Endothelial cell (in vitro differentiated cells): ENCODE measurements at places on chromosomes 5 and 9.

DNA sequence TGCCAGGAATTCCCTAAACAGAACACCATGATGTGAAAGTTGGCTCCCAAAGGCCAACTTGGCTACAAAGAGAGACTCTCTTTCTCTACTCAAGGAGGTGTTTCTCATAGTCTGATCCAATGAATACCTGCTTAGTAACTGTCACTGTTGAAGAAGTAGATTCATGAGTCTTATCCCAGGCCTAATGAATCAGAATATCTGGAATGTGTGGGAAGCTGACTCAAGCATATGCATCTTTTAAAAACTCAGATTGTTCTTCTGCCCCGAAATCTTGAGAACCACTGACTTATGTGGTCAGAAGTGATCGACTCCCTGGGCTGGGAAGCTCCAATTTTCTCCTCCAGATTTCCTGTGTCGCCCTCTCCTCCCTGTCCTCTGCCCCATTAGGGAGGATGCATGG is 345.6 kb downstream of the PLK2 start:
- no peak for DNase-seq

DNA sequence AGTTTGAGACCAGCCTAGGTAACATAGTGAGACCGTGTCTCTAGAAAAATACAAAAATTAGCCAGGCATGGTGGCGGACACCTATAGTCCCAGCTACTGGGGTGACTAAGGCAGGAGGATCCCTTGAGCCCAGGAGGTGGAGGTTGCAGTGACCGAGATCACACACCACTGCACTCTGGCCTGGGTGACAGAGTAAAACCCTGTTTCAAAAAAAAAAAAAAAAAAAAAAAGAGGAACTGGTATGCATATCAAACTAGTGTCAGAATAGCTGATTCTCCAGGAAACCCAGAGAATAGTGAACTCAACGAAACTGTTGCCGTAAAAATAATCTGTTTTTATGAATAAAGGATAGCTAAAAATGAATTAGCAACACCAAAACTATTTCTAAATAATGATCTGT is 126.6 kb upstream of the BASP1 start:
- no peak for DNase-seq

- DNase-seq: no peak
Observed at GRCh38 chr5:82107267-82107666, 135.4 kb downstream of the ATG10 start.

- DNase-seq: no peak
Observed at GRCh38 chr5:74632947-74633356, 7.6 kb downstream of the ENC1 start.

DNA sequence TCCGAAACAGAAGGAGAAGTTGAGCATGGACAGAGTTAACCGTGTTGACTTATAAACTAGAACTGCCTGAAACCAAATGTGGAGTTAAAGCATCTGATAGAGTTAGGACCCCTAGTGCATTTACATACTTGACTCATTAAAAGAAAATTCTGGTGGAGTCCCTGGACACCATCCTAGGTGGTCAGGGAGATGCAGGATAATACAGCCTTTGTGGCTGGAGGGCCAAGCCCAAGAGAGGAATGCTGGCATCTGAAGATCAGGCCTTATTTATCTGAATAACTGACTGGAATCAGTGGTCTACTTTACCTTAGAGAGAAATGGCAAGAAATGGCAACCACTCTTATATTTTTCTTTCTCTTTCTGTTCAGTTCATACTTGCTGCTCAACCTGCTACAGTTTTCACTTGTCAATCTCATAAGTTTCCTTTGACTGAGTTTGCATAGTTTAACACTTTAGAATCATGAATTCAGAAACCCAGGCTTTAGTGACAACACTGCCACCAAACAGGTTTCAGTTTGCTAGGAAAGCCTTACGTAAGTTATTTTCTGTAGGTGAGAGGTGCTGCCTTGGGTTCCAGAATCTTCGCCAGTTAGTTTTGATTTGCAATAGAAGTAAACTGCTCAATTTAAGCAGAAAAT is 10.2 kb downstream of the CMYA5 start:
- DNase-seq: no peak

- no peak for DNase-seq
Observed at GRCh38 chr9:98045234-98046179, 11.0 kb upstream of the NANS start.

DNA sequence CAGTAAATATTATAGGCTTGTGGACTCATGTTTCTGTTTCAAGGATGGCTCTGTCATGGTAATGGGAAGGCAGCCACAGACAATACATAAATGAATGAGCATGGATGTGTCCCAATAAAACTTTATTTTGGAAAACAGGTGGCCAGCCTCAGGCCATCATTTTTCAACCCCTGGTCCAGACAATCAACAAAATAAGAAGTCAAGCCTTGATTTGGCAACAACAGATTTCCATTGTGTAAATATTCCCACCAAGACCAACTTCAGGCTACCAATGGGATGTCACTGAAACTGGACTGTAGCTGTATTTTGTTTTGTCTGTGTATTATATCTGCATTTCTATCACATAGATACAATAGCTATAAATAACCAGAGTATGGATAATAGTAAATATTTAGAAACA is 20.7 kb upstream of the RLN1 start:
- DNase-seq: no peak

DNA sequence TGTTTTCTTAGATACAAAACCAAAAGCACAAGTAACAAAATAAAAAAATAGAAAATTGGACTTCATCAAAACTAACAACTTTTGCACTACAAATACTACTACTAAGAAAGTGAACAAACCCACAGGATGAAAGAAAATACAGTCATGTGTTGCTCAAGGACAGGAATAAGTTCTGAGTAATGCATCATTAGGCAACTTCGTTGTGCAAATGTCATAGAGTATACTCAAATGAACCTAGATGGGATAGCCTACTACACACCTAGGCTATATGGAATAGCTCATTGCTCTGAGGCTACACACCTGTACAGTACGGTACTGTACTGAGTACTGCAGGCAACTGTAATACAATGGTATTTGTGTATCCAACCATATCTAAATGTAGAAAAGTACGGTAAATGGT is 88.3 kb downstream of the RAPGEF1 start:
- no peak for DNase-seq

GRCh38 chr9:73738741-73739530 is 587.3 kb downstream of the ANXA1 start:
- no peak for DNase-seq

- DNase-seq: no peak
Observed at GRCh38 chr5:180034564-180034963, 37.0 kb downstream of the RNF130 start.

DNA sequence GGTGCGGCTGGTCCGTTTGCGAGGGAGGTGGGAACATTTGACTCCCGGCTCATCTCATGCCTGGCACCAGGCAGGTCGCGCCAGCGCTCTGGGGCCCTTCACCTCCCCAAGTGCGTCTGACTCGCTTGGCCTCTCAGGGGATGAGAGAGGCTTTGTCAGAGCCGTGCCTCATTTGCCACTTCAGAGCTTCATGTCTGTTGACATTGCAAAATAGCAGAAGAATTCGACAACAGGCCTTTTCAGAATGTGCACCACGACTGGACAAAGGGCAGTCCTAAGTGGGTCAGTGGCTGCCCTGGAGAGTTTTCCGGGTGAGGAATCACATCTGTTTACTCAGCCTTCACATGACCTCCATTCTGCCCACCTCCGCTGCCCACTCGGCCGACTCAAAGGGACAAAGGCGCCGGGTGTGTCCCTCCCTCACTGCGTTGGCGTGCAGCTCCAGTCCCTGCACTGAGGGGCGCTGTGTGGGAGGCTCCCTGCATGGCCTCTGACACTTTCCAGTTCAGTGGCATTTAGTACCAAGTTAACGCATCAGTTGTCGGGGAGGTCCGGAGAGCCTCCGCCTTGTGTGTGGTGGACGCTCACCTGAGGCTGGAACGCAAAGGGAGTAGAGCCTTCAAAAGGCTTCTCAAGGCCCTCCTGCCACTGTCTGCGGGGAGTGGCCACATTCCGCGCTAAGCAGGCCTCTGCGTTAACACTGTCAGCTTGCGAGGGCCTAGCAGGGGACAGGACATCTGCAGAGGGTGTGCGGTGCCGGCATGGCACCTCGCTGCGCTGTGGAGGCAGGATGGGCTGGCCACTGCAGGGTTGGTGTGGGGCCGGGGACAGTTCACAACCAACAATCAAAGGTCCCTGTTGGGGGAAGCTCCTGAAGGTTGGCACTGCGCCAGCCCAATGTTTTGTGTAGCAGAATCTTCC is 171.5 kb downstream of the NXNL2 start:
- DNase-seq: no peak

- no peak for DNase-seq
Observed at GRCh38 chr9:105832096-105832710, 137.9 kb downstream of the TMEM38B start.

DNA sequence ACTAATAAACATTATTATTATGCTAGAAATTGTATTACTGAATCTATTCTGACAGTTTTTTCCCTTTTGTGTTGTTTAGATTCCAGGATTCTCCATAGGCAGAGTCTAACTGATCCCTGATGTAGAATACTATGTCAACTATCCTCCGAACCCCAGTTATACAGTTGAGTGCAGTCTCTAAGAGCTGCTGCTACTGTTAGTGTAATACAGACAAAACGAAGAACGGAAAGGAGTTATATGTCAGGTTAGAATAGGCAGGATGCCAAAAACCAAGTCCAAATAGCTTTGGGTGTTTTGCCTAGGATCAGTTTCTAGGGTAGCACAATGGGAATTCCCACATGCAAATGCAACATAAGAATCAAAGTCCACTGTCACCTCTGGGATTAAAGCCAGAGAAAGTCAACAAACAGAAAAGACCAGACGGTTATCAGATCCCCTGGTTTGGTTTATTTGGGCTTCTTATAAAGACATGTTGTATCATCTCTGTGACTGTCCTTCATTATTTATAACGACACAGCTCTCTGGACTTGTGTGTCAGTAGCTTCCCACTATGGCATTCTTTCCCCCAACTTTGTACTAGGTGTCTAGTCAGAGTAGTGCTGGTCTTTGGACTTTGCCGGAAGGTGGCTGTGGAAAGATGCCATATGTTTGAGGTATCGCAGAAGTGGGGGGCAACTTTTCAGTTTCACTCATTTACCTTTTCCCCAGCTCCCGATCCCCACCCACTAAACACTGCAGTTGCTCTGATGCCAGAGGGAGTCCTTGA is 14.9 kb upstream of the TMEM38B start:
- DNase-seq: no peak

GRCh38 chr9:93859431-93860215 is 95.5 kb downstream of the BARX1 start:
- no peak for DNase-seq

- DNase-seq: no peak
Observed at GRCh38 chr9:16915126-16915831, 44.8 kb upstream of the BNC2 start.

DNA sequence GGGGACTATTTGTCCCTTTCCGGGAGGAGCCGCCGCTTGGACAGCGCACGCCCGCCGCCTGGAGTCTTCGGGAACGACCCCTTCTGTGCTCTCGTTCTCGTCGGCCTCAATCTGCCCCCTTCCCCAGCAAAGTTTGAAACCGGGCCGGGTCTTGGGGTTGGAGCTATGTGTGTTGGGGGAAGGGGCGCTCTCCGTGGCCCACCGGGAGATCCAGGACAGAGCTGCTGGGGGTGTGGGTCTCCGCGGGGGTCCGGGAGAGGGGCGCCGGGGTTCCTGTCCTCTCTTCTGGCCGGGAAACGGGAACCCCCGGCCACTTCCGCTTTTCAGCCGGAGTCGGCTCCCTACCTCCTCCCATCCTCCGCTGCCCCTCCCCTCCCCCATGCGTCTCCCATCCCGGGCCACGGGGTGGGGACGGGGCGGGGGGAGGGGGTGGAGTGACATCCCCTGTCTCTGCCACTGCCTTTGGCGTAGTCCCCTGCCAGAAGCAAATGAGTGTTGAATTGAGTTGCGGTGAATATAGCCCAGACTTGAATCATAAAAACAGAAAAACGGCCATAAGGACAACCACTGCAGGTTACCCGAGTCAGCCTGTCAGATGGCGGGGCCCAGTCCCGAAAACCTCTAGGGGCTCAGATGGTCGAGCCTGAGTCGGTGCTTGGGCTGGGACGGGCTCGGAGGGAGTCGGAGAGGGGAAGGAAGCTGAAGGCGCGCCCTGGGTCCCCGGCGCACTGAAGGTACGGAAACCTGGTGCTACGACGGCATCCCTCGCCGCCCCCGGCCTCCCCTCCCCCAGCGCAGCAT is 1.1 kb downstream of the CPLX2 start:
- peak; percentile 13 for DNase-seq
